H4 (cell line): ENCODE measurements at places on chromosomes 6 and 20.

- peak; percentile 7 for DNase-seq
Measured at GRCh38 chr6:81614292-81614691, 138.2 kb downstream of the TENT5A start.

- no peak for DNase-seq
Measured at GRCh38 chr20:59688999-59689398, 84.7 kb downstream of the PHACTR3 start.

DNA sequence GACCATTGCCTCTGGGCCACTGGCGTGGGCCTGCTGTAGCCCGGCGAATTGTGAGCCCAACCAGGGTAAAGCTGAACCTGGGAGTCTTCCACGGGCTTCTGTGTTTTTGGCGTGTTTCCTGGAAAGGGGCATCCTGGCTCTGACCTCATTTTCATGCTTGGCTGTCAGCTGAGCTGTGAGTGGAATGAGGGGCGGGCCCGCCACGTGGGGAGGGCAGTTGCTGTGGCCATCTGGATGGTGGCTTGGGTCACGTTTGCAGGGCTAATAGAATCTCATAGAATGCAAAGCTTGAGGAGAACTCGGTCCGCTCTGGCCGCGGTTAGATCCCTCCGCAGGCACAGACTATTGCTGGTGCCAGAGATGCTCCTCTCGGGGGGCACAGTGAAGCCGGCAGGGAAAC lies 263.0 kb downstream of the SMOC2 start:
- DNase-seq = no peak

GRCh38 chr6:135572051-135572450 lies 74.5 kb upstream of the AHI1 start:
- DNase-seq = no peak

GRCh38 chr20:22490287-22491193 lies 93.8 kb downstream of the FOXA2 start:
- peak; percentile 23 for DNase-seq

- DNase-seq = no peak
Measured at GRCh38 chr6:69424581-69424980, 372.2 kb downstream of the LMBRD1 start.

DNA sequence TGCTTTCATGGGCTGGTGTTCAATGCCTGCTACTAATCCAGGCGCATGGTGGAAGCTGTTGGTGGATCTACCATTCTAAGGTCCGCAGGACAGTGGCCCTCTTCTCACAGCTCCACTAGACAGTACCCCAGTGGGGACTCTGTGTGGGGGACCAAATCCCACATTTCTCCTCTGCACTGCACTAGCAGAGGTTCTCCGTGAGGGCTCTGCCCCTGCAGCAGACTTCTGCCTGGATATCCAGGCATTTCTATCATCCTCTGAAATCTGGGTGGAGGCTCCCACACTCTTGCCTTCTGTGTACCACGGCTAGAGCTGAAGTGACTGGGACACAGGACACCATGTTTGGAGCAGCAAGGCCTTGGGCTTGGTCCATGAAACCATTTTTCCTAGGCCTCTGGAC lies 134.1 kb upstream of the C6orf118 start:
- no peak for DNase-seq

DNA sequence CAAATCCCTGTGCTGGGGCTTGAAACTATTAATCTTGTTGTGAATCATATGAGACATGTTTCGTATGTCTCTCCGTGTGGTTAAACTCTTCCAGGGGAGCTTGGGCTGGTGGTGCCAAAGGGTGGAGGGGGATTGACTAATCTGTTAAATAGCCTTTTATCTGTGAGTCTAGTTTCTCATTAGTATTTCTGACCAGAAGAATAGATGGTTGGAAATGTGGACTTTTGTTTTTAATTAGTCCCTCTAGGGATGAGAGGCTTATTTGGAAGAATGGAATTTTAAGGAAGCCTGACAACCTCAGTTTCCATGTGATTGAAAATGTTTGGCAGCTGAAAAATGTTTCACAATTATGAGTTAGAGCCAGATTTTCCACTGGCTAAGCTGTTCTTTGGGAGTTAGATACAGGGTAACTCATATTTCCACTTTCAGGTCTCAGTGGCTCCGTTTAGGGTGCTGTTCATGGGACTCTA lies 117.3 kb downstream of the BCKDHB start:
- no peak for DNase-seq

DNA sequence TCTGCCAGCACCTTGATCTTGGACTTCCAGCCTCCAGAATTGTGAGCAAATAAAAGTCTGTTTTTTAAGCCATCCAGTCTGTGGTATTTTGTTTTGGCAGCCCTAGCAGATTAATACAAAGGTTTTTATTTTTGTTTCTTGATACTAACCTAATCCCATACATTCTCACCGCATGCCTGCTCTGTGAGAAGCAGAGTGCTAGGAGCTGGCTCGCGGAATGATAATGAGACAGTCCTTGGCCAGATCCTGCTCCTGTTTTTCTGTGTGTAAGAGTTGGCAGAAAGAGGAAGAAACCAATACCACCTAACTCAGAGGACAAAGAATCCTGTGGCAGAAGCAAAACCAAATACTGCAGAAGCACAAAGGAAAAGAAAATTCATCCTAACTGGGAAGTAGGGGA lies 82.6 kb downstream of the KIF16B start:
- no peak for DNase-seq

- DNase-seq = no peak
Measured at GRCh38 chr6:164554700-164555476, 754.5 kb downstream of the C6orf118 start.

DNA sequence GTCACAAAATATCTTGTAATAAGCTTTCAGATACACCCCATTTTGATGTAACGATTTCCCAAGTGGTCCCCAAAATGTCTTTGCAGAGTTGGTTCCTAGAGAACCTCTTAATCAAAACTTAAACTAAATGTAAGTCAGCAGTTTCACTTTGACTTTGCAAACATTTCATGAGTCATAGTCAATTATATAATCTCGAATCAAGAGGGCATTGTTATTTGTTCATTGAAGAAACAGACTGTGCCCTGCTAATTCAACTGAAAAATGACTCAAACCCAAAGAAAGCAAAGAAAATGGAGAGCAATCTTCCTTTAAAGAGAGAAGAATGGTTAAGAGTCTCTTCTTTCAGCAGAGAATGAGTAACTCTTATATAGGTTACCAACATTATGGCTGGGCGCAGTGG lies 58.3 kb downstream of the IPCEF1 start:
- peak; percentile 46 for DNase-seq

- no peak for DNase-seq
Measured at GRCh38 chr6:97882755-97883154, 599.7 kb upstream of the MMS22L start.

DNA sequence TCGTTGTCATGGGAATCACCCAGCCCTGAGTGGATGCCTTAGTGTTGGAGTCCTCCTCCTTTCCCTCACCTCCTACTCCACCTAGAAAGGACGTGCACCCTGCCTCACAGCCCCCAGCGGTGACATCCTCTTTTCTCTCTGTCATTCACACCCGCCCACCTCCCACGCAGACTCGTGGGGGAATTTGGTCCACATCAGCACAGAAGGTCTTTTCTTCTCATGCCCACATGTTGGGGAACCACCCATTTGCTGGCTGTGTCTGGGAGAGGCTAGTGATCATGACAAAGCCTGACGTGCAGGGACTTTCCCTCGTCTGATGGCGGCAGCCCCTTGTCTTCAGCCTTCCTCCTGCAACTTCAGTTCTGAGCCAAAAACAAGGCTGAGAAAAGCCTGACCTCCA lies 96.0 kb upstream of the CNKSR3 start:
- DNase-seq = no peak

DNA sequence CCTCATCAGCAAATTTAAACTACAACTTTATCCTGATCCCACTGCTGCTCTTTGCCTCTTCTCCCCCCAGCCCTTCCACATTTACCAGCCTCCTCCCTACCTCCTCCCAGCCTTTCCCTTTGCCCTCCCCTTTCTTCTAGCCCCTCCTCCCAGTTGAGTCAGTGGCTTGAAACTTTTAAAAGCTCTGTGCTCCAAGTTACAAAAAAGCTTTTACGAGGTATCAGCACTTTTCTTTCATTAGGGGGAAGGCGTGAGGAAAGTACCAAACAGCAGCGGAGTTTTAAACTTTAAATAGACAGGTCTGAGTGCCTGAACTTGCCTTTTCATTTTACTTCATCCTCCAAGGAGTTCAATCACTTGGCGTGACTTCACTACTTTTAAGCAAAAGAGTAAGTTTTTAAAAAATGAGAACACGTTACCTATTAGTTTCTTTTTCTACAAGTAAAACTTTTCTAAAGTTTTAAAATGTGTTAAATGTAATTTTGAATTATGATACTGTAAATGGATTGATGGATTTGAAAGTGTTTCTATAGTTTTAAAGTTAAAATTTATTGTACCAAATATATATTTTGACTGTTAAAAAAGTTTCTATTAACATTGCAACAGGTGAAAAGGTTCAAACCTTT lies at the start of gene GJA1:
Gene GJA1 (plus strand): TSS at position 203 of the 626 bp plus-strand sequence. CDS start 11,202 bp downstream, outside the sequence.
- DNase-seq = peak; percentile 79

DNA sequence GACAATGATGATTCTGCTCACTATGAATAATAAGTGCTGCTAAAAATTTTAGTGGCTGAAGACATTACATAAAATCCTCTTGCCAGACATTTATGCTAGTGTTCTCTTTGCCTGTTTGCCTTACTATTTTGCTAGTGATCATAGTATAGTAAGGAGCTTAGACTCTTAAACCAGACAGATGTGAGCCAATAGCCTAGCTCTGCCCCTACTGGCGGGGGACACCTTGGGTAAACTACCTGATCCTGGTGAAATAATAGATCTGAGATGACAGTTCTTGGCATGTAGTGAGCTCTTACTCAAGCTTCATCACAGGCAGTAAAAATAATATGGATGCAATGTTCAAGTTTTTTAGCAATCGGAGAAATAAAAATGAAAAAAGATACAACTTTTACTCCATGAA lies 18.8 kb downstream of the ENPP3 start:
- no peak for DNase-seq

DNA sequence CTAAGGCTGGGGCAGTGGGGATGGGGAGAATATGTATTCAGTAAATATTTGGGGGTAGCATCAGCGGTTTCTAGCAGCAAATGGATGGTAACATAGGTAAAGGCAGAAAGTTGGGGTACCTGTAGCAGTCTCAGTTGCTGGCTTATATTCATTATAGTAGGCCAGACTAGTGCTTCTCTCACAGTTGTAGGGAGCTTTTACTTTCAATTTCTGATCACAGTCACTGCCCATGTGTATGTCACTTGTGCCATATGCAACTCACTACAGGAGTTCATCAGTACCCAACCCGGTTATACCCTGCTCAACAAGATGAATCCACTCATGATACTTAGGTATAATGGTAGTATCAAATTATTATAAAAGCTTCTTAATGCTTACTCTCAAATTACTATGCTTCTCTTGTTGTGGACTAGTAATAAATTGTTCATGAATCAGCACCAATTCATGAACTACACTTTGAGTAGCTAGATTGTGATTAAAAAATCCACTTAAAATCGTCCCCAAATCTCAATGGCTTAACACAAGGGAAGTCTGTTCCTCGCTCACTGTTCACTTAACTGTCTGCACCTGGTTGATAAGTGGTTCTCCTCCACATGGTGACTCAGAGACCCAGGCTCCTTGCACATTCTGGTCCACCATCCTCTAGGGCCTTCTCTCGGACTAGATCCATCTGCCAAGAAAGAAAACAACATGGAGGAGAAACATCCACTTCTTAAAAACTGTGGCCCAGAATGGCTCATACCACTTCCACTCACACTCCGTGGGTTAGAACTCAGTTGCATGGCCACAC lies 31.3 kb upstream of the MYLIP start:
- no peak for DNase-seq

- DNase-seq = no peak
Measured at GRCh38 chr6:132790450-132790849, 8.0 kb downstream of the SLC18B1 start.

GRCh38 chr20:58229198-58229798 lies 845 bp upstream of the ANKRD60 start:
- no peak for DNase-seq

GRCh38 chr6:150068151-150068550 lies 770 bp downstream of the ULBP3 start:
- no peak for DNase-seq

DNA sequence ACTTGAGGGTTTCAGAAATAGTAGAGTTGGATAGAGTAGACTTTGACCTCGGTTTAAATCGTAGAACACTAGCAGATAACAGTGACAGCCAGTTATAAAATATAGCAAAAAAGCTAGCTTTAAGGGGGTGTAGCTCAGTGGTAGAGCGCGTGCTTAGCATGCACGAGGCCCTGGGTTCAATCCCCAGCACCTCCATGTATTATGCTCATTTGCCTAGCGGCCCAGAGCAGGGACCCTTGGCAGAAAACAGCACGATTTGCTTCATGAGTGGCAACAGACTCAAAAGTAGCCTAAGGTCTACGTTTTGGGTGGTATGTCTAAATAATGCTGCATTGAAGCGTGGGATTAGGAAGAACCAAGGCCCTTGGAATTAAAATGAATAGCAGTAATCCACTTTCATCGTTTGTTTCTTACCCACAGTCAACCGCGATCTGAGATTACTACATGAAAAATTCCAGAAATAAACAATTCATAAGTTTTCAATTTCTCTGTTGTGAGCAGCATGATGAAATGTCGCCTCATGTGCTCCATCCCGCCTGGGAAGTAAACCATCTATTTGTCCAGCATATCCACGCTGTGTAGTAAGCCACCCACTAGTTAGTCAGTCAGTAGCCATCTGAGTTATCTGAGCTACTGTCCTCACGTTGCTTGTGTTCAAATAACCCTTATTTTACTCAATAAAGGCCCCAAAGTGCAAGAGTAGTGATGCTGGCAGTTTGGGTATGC lies 184.9 kb downstream of the GPX5 start:
- peak; percentile 62 for DNase-seq

GRCh38 chr6:55704421-55704820 lies 125.4 kb upstream of the HMGCLL1 start:
- peak; percentile 16 for DNase-seq

DNA sequence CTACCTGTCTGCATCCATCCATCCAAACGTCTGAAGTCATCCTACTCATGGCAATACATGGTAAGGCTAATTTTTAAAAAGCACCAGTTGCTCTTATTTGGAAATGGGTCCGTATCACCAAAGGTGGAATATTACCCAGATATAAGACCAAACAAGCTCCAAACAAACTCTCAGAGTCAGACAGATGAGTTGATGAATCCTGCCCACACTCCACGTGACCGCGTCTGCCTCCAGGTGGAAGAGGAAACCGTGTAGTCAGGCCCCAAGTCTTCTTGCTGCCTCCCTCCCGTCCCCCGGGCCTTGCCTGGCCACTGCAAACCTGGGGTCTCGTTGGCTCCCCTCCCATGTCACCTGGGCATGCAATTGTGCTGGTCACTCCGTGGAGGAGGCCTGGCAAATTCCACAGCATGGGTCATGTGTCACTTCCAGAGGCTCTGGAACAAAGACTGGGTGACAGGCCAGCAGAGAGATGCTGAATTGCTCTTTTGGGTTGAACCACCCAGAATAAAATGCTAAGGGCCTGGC lies 31.8 kb downstream of the CTCFL start:
- no peak for DNase-seq

- DNase-seq = no peak
Measured at GRCh38 chr20:49675368-49676151, 38.1 kb downstream of the B4GALT5 start.

GRCh38 chr6:16437984-16438383 lies 199.6 kb downstream of the GMPR start:
- DNase-seq = no peak

- no peak for DNase-seq
Measured at GRCh38 chr6:15416932-15417509, 171.2 kb downstream of the JARID2 start.
